ENCODE measurements at places on chromosomes 6 and 20.

DNA sequence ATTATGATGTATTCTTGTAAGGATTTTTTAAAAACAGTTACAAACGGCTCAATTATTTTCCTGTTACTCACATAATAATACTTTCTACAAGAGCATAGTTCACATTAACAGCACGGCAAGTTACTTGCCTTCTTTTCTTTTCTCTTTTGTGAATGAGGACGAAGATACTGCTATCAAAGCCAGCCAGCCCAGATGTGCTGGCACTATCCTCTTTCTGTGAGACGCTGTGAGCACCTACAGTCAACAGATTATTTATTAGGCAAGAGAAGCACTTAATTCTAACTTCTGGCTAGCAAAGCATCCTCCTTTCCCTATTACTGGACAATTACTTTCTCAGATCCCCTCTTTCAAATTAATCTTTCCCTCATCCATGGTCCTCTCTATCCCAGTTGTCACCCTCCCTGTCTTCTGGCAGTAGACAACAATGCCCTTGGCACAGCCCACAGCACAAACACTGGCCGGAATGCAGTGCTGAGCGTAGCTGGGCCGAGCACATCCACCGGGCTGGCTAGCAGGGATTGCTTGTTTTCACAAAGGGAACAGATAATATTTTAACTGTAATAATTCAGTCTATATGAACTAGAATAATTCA is 262.1 kb downstream of the FOXC1 start:
- no peak for DNase-seq

GRCh38 chr6:115539531-115539930 is 521.2 kb downstream of the FRK start:
- no peak for DNase-seq

- no peak for DNase-seq
Observed at GRCh38 chr20:9829835-9830234, 9.0 kb downstream of the PAK5 start.

DNA sequence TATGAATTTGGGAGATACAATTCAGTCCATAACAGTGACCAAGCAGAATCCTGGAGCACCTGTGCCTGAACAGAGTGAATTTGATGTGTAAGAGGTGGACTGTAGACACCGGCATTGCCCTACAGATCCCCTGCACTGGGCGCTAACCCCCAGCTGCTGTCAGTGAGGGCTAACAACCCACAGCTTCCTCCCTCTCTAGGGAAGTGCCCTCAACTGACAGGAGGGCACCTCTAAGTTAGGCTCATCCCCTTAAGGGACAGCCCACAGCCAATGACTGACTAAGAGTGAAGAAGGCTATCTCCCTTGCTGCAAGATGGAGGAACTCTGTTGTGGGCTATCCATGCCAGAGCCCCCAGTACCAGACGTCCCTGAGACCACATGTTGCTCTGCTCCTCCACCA is 15.3 kb upstream of the BPIFB1 start:
- no peak for DNase-seq

DNA sequence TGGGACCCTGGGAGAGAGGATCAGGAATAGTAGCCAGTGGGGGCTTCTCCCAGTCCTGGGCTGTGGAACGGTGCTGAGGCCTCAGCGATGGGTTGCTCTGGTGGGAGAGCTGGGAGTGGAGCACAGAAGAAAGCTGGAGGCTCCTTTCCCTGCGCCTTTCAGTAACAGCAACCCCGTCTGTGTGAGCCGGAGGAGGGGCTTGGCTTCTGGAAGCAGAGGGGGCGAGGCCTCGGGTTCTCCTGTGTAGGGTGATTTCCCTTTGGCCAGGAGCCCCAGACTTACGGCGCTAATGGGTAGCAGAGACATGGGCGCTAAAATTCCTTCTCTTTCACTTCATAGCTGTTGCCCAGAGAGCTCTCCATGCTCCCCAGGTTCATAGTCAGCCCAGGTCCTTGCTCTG is 55.0 kb downstream of the DAAM2 start:
- no peak for DNase-seq

- DNase-seq = no peak
Observed at GRCh38 chr6:147347882-147348575, 143.8 kb downstream of the STXBP5 start.

GRCh38 chr6:40931931-40932330 is 107.1 kb downstream of the UNC5CL start:
- DNase-seq = no peak

- DNase-seq = no peak
Observed at GRCh38 chr6:163355426-163355991, 59.0 kb upstream of the QKI start.

DNA sequence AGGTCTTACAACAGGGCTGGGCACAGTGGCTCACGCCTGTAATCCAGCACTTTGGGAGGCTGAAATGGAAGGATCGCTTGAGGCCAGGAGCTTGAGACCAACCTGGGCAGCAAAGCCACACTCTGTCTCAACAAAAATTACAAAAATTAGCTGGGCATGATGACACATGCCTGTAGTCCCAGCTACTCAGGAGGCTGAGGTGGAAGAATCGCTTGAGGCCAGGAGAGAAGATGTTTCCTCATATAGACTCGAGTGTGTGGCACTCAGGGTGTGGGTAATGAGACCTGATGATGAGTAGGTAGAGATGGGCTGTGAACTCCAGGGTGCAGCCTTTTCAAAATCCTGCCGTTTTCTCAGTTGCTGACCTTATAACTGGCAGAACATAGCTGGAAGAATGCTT is 125.3 kb upstream of the FOXO3 start:
- DNase-seq = no peak

DNA sequence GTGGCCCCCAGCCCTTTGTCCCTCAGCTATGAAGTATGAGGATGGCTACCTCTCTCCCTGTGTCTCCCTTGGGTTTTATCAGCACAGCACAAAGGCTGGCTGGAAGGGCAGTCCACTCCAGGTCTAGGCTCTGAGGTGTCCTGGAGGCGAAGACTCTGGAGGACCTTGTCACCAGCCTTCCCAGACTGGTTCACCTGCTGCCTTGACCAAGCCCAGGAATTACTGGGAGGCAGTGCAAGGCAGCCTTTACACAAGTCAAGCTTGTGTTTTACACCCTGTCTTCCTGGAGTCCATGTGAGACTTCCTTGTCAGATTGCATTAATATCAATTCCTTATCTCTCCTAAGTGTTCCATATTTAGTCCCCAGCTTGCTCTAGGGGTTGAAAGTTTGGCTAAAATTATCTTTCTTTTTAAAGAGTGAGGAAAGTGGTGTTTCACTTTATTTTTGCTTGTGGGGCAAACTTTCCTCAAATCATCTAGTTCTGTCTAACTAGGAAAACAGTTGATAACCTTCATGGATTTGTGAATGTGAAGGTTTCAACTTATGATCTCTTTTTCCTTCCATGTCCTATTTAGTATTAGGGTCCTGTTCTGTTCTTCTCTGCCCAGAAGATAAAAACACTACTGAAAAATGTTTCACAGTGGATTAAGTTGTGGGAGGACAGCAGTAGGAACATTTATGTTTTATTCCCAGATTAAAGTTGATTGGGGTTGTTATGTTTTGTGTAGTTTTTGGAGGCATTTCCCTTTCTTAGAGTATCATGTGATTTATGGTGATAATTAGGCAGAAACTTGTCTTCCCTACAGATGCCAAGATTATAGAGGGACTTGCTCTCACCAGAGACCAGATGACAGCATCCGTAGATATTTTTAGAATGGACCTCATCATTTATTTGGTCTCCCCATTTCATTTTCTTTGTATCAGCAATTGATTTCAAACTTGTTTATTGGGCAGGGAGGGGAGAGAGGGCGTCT is 114.8 kb downstream of the FOXO3 start:
- DNase-seq = no peak

DNA sequence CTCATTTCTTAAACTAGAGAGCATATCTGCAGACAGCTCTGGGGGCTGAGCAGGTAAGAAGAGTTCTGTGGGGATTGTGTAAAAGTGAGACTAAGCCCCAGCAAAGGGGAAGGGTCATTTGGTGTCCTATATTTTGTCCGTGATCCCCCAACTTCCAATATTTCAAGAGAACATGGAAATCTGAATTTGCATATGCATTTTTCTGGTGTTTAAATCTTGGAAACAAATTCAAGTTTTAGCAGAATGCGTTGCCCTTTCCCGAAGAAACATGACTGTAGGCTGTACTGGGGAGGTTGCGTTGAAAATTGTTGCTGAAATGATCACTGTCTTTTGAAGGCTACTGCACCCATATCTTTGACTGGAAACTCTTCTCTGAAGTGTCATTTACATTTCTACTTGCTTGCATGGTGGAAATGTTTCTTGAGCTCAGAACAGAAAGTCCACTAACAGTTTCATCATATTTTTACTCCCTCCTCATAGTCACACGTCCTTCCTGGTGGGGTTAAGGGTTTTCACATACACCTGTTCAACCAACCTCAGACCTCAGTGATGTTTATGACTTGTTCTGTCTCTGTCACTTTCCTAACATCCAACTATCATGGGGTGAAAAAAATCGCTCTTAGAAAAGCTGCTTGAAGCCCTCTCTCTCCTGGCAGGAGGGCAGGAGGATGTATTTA is 140.3 kb downstream of the BCAS1 start:
- DNase-seq = no peak

DNA sequence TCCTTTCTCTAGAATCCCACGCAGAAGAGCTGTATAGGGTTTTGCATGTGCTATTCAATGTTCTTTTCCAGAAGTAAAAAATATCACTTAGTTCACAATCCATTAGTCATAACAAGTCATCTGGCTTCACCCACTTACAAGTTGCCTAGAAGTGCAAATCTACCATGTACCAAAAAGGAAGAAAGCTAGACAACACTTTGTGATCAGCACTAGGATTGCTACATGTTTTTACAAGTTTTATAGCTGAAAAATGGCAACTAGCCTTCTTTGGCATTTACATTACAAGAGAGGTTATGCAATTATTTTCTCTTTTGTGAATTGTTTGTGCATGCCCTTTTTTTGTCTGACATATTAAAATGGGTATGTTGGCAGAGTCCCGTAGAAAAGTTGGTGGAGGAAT is 85.6 kb upstream of the PTPRK start:
- no peak for DNase-seq

DNA sequence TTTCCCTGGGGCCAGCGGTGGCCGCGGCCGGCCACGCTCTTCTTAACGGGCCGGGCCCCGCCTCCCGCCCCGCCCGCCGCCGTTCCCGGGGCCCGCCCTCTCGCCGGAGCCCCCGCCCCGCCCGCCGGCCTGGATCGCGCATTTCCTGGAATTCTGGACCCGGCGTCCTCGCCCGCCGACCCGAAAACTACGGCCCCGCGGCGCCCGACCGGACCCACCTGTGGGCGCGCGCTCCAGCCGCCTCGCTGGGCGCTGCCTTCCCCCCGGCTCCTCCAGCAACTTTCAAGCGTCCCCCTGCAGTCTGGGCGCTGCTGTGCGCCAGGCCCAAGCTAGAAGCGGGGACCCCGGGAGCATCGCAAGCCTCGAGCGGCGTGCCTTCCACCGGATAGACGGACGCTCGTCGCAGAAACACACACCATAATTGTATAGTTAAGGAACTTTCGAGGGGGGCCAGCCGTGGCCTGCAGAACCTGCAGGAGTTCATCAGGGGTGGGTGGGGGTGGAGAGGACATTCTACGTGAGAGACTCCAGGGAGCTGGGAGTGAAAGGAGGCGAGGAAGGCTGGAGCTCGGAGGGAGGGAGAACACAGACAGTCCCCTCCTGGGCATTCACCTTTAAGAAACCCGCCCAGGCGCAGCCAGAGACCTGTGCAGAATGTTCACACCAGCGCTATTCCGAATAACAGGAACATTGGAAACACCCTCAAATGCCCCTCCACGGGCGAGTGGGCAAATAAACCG is at the start of gene ADA:
TSS of gene ADA (minus strand) at position 16 of the 740 bp plus-strand sequence. CDS start 92 bp downstream, outside the sequence.
- DNase-seq = peak; percentile 43

GRCh38 chr6:137391061-137391814 is 103.0 kb downstream of the OLIG3 start:
- no peak for DNase-seq

- peak; percentile 55 for DNase-seq
Observed at GRCh38 chr6:30814146-30815040, 69.9 kb upstream of the DDR1 start.

DNA sequence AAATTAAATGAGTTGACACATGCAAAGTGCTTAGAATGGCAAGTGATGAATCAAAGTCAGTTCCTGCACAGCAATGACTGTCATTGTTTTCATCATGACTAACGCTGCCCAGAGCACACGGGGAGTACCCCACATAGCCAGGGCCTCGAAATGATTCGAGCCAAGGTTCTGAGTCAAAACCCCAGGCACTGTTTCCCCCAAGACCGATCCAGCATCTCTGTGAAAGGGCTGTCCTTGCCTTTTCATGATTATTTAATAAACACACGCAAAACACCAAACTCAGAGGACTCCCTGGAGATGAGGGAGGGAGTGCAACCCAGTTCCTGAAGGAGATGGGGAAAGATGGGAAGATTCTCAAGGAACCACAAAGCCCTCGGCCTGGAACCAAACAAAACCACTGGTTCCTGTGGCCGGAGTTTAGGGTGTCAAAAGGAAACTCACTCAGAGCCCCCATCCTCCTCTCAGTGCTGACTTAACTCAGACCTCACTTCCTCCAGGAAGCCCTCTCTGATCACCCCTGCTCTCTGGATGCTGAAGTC is 3.8 kb downstream of the PREX1 start:
- peak; percentile 45 for DNase-seq

- DNase-seq = no peak
Observed at GRCh38 chr6:116251568-116252384, 2.1 kb downstream of the TSPYL4 start.

GRCh38 chr20:42111349-42111748 is 493.2 kb upstream of the CHD6 start:
- DNase-seq = no peak

DNA sequence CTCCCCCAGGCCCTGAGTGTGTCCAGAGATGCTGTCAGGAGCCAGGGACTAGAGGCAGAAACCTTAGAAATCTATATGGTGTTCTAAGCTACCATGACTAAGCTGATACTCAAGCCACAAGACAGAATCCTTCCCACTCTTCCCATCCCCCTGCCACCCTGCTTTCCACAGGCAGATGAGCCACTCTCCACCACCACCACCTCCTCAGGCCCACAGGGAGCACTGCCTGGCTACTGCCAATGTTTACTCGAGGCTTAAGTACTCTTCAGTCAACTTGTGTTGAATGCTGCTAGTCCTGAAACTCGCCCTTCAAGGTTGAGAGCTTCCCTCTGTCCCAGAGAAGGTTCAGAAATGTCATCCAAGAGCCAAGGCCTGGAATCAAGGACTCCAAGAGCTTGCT is 56.2 kb downstream of the CENPW start:
- no peak for DNase-seq

All from stimulated activated effector memory CD8-positive, alpha-beta T cell treated with anti-CD3 and anti-CD28 coated beads, Interleukin-12 subunit alpha, Interleukin-12 subunit beta, amount 100 ng/mL, for 72 hours (primary cell).